Activated CD4-positive, alpha-beta memory T cell treated with anti-CD3 and anti-CD28 coated beads for 36 hours (primary cell): ENCODE measurements at places on chromosomes 16 and 17. TPM values are rescaled to one million over a fixed set of nuclear protein-coding genes. Genes with fewer than 3 reads are reported as not detected.

GRCh38 chr17:73588301-73588846 is 55.9 kb downstream of the SDK2 start:
- H3K36me3 ChIP-seq: no peaks in the 10 kb centered on the region
- no peak overlapping the region for H3K27ac ChIP-seq
- DNase-seq: no peak
- H3K27me3 ChIP-seq: no peaks in the 10 kb centered on the region
- no peak overlapping the region for H3K4me3 ChIP-seq
- peaks cover 34% of the 10 kb centered on the region for H3K4me1 ChIP-seq

GRCh38 chr17:10200645-10201044 is 2.2 kb upstream of the GAS7 start:
- H3K36me3 ChIP-seq: peaks cover 2% of the 10 kb centered on the region
- H3K27me3 ChIP-seq: peaks cover 28% of the 10 kb centered on the region
- no peak for DNase-seq
- no peak overlapping the region for H3K27ac ChIP-seq
- no peak overlapping the region for H3K4me3 ChIP-seq
- H3K4me1 ChIP-seq: peaks cover 3% of the 10 kb centered on the region

The ACBD4 gene
- 13.8 TPM for total RNA-seq

The GRIN2C gene
- not detected for total RNA-seq

The OTOP3 gene
- not detected for total RNA-seq

The EVI2A gene
- total RNA-seq: 25.5 TPM

- no peak for DNase-seq
- H3K36me3 ChIP-seq: no peaks in the 10 kb centered on the region
- H3K27ac ChIP-seq: no peak overlapping the region
- H3K4me1 ChIP-seq: no peaks in the 10 kb centered on the region
- H3K4me3 ChIP-seq: no peak overlapping the region
These were observed 107.3 kb upstream of the CDH5 start for GRCh38 chr16:66258916-66259845.

GRCh38 chr17:66549311-66549704 is 246.9 kb downstream of the PRKCA start:
- H3K27ac ChIP-seq: no peak overlapping the region
- H3K4me3 ChIP-seq: no peak overlapping the region
- no peaks in the 10 kb centered on the region for H3K27me3 ChIP-seq
- H3K4me1 ChIP-seq: peaks cover 56% of the 10 kb centered on the region
- H3K36me3 ChIP-seq: peaks cover 25% of the 10 kb centered on the region

- H3K4me3 ChIP-seq: no peak overlapping the region
- H3K36me3 ChIP-seq: peaks cover 33% of the 10 kb centered on the region
- H3K27me3 ChIP-seq: no peaks in the 10 kb centered on the region
- no peak overlapping the region for H3K27ac ChIP-seq
These were observed 13.2 kb downstream of the B3GNT9 start for GRCh38 chr16:67137605-67138004.

The PLD6 gene
- total RNA-seq: 9.4 TPM
